Activated naive CD8-positive, alpha-beta T cell treated with anti-CD3 and anti-CD28 coated beads, Interleukin-2, amount 10 ng/mL, durations not matched to agents 7 days and 5 days (primary cell): ENCODE measurements at places on chromosomes 11 and 22. TPM values are rescaled to one million over a fixed set of nuclear protein-coding genes. Genes with fewer than 3 reads are reported as not detected.
A peak's percentile ranks its signal among the peaks of the same experiment; 100 is the strongest.

- no peak for DNase-seq
These were observed 69.5 kb downstream of the PRCP start for GRCh38 chr11:82830746-82831145.

- DNase-seq = peak; percentile 65
These were observed 4.0 kb upstream of the WNT11 start for GRCh38 chr11:76209973-76210930.

DNA sequence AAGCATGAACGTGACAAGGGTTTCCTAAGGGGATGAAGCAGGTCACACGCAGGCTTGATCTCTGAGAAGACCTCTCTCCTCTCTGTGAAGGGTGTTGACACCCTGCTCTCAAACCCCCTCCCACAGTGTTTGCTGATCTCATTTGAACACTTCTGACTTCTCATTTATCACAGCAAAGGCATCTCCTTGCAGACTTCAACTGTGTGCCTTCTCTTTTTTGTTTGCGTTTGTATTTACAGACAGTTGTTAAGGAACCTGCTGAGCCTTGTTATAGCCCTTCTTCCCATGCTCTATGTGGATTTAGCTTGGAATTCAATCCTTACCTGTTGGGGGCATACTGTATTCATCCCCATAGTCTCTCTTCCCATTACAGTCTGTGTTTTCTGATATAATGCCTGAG lies 206.5 kb downstream of the NELL1 start:
- DNase-seq = no peak

DNA sequence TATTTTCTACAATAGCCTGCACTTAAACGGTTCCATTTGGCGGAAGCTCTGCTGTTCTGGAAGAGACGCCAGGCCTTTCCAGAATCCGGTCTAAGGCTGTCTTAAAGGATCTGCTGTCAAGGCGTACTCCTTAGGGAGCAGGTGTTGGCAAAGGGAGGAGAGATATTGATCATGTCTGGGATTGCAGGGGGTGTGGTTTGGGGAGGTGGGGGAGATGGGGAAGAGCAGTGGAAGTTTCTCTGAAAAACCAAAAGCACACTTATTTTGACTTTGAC lies 22.5 kb upstream of the WNT11 start:
- no peak for DNase-seq

- no peak for DNase-seq
These were observed 51.0 kb downstream of the RPUSD4 start for GRCh38 chr11:126160345-126161022.

GRCh38 chr22:46789992-46790391 lies 27.5 kb downstream of the TBC1D22A start:
- DNase-seq = no peak

PRG3 gene
- not detected for total RNA-seq

GRCh38 chr11:99327527-99327926 lies 306.8 kb downstream of the CNTN5 start:
- no peak for DNase-seq

DNA sequence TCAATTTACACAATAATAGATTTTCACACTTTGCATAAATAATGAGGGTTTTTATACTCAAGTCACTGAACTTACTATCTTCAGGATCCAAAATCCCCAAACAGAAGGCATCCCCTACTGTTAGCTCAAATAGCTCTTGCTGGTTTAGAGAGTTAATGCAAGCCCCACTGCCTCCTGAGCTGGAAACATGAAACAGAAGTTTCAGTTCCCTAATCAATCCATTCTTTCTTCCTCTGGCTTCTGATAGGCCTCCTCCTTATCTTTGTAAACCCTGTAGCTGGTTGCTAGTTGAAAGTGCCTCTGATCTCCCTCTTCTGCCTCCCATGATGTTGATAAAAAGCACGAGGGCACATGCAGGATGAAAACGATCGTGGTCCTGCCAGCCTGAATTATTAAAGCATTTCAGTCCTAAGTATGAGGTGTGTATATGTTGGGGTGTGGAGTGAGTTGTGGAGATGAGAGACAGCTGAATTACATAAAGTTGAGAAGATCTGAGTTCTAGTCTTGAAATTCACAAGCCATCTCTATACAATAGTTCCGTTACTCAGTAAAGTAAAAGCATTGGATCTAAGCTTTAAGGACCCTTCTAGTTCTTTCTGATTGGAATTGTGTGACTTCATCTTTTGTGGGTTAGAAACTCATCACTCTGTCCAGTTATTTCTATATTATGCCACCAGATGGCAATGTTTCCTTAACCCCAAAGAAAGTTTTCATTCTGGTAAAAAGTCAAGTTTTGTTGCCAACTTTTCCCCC lies 35.0 kb upstream of the EHF start:
- no peak for DNase-seq
